Amniotic epithelial cell (primary cell): ENCODE measurements at places on chromosomes 12 and 14.

- no peak for DNase-seq
These were observed 120.5 kb downstream of the KCNMB4 start for GRCh38 chr12:70486588-70486987.

DNA sequence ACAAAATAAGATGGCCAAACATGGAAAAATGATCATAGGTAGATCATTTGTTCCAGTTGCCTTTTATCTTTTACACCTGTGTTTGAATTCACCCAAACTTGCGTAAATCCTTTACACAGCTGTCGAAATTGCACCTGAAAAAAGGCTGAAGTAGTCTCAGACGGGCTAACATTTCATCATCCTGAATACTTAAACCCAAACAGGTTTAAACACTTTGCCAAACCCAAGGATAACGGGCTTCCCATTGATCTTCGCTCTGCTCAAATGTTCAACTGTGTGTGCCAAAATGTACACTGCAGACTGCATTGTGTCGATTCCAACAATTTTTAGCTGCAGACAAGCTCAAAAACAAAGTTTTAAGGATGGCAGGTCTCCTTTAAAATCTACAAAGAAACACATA, 288.7 kb upstream of the DDHD1 start:
- no peak for DNase-seq

GRCh38 chr12:70883855-70884254, 36.7 kb downstream of the PTPRR start:
- no peak for DNase-seq

DNA sequence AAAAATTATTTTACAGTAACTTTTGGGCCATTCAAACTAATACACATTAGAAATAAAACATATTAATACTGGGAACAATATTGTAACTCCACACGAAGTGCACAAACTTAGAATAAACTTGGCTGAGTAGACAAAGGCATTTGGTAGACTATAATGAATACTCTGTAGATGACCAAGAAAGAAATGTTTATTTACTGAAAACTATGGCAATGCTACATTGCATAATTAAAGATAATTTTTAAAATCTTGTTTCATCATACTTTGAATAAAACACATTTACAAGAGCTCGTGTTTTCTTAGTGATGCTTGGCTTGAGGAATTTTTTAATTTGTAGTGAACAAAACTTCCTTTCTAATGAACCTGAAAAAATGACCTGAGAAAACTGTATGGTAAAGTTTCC, 21.3 kb downstream of the RERG start:
- peak; percentile 28 for DNase-seq

DNA sequence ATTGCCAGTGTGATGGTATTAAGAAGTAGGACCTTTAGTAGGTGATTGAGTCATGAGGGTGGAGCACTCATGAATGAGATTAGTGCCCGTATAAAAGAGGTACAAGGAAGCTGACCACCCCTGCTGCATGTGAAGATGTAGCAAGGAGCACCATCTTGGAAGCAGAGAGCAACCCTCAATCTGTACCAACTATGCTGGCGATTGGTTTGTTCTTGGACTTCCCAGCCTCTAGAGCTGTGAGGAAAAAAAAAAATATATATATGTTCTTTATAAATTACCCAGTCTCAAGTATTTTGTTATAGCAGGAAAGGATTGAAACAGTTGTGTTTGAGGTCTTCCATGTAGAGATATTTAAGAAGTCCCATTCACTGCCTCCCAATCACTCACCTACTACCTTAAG, 16.9 kb downstream of the METTL25 start:
- DNase-seq, result no peak

- DNase-seq, result no peak
These were observed 60.7 kb upstream of the GZMB start for GRCh38 chr14:24694680-24695079.
